ENCODE measurements at places on chromosomes 3 and 15.
A peak's percentile ranks its signal among the peaks of the same experiment; 100 is the strongest.

- no peak for DNase-seq
- H3K36me3 ChIP-seq: peaks cover 9% of the 10 kb centered on the region
- no peaks in the 10 kb centered on the region for H3K4me1 ChIP-seq
- no peak overlapping the region for H3K4me3 ChIP-seq
Measured at GRCh38 chr3:171160325-171160724, 133.8 kb upstream of the SLC2A2 start.

DNA sequence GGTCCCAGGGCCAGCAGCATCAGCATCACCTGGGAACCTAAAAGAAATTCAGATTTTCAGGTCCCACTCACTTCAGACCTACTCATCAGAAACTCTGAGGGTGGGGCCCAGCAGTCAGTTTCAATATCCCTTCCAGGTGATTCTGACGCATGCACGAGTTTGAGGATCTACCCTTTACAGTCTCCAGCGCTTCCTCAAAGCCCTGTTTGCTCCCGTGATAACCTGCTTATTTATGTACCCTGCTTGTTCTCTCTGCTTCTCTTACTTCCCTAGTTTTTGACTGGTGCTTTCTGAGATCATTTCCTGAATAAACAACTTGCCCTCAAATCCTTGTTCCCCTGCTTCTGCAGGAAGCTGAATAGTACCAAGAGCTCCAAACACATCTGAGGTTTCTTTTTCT, 245.3 kb downstream of the ZNF621 start:
- no peaks in the 10 kb centered on the region for H3K27me3 ChIP-seq
- H3K27ac ChIP-seq: no peak overlapping the region
- no peak for DNase-seq
- H3K4me3 ChIP-seq: no peak overlapping the region

DNA sequence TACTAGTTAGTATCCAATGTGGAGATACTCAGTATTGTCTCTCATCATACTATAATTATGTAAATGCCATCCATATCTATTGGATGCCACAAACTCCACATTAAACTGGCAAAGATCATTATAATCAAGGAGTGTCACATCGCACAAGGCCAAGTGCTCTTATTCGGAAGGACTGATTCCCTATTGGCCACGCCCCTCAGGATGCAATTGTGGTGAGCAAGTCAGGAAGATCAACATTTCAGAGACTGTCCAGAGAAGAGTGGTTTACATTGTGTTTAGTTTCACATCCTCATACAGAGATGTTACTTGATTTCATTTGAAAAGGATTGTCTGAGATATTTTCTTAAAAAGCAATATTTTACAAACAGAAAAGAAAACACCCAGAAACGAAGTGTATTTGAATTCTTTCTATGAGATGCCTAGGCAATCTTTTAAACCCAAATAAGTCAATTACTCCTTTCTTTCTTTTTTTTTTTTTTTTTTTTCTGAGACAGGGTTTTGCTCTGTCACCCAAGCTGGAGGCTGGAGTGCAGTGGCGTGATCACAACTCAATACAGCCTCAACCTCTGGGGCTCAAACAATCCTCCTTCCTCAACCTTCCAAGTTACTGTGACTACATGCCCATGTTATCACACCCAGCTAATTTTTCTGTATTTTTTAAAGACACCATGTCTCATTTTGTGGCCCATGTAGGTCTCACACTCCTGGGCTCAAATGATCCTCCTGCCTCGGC, 369.1 kb downstream of the RBMS3 start:
- H3K36me3 ChIP-seq: no peaks in the 10 kb centered on the region
- no peak for DNase-seq

- DNase-seq: no peak
- H3K36me3 ChIP-seq: peaks cover 52% of the 10 kb centered on the region
- no peaks in the 10 kb centered on the region for H3K27me3 ChIP-seq
- H3K4me1 ChIP-seq: peaks cover 2% of the 10 kb centered on the region
- peak overlapping the region; percentile 31 for H3K27ac ChIP-seq
Measured at GRCh38 chr15:92949604-92950249, 49.6 kb downstream of the CHD2 start.

DNA sequence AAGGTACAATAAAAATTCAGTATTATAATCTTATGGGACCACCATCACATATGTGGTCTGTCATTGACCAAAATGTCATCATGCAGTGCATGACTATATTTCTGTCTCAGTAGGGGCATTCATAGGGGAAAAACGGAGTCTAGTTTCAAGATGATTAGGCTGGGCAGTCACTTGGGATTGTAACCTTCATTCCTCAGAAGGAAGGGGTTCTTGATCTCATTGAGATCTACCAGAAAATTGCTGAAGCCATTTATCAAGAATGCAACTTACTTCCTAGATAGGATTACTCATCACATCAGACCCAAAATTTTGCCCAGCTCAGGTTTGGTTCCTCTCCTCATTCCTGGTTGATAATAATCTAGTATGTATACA, 37.3 kb downstream of the BTD start:
- H3K4me1 ChIP-seq: peaks cover 14% of the 10 kb centered on the region
- H3K27ac ChIP-seq: no peak overlapping the region
- peaks cover 17% of the 10 kb centered on the region for H3K36me3 ChIP-seq
- H3K27me3 ChIP-seq: no peaks in the 10 kb centered on the region
- DNase-seq: no peak

GRCh38 chr3:188529228-188529627, 375.3 kb downstream of the LPP start:
- H3K4me3 ChIP-seq: no peak overlapping the region
- H3K4me1 ChIP-seq: peaks cover 13% of the 10 kb centered on the region
- no peak overlapping the region for H3K27ac ChIP-seq

DNA sequence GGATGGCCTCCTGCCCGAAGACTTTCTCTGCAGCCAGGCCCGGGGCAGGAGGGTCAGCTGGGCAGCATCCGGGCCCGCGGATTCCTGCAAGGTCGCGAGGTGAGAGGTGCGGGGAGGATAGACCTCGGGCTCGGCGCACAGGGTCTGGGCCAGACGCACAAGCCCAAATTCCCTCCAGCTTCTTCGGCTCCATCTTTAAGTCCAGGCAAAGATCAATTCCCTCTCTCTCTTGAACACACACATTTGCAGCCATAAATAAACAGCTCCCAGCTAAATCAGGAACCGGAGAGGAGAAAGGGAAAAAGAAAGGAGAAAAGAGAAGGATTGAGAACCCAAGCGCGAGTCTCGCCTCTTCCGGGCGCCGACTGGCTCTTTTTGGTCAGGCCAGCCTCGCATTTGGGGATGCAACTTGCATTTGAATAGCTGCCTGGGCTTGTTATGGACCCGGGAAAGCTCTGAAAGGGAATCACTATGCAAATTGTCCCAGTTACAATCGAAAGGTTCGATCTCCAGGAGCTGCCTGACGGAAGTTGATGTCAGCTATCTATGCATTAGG, 14.5 kb upstream of the ONECUT1 start:
- no peak for DNase-seq
- H3K36me3 ChIP-seq: no peaks in the 10 kb centered on the region
- H3K27ac ChIP-seq: no peak overlapping the region
- H3K4me3 ChIP-seq: peak overlapping the region; percentile 76

GRCh38 chr3:81789691-81790090, 28.2 kb upstream of the GBE1 start:
- no peak overlapping the region for H3K4me3 ChIP-seq
- H3K4me1 ChIP-seq: no peaks in the 10 kb centered on the region
- no peak overlapping the region for H3K27ac ChIP-seq
- no peak for DNase-seq
- H3K27me3 ChIP-seq: no peaks in the 10 kb centered on the region
- no peaks in the 10 kb centered on the region for H3K36me3 ChIP-seq

DNA sequence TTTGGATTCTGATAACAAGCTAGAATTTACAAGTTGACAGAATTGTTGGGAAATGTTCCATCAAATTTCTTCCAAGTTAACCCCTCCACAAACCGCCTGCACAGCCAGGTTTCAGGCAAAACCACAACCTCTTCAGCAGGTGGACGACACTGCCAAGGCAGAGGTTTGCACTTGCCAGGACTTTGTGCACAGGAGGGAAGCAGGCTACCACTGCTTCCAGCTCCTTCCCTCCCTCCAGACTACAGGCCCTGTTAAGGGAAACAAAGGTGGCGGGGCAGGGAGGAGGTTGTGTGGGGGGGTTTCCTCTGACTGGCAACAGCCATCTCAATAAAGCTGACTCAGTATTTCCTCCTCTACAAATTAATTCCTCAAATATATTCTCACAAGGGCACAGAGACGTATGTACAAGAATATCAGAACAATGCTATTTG, 42.2 kb downstream of the TBC1D2B start:
- no peaks in the 10 kb centered on the region for H3K27me3 ChIP-seq
- no peak for DNase-seq
- no peak overlapping the region for H3K27ac ChIP-seq
- peaks cover 12% of the 10 kb centered on the region for H3K36me3 ChIP-seq
- H3K4me1 ChIP-seq: peaks cover 26% of the 10 kb centered on the region
- no peak overlapping the region for H3K4me3 ChIP-seq

DNA sequence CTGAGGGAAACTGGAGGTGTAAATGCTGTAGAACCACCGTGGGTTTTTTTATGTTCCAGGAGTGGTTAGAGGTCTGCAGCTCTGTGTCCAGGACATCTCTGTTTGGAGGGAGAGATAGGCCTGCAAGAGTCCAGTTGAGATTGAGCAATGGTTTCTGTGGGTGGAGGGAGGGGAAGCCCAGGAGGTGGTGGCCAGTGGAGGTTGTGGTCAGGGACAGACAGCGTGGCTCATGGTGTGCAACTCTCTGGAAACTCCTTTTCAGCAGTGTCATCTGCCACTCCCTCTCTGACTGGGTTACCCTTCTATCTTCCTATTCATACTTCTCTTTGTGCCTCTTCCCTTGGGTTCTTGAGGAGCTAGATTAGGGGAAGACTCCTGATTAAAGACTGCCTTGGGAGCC, 9.6 kb downstream of the XCR1 start:
- no peak overlapping the region for H3K4me3 ChIP-seq
- no peaks in the 10 kb centered on the region for H3K4me1 ChIP-seq
- peaks cover 3% of the 10 kb centered on the region for H3K27me3 ChIP-seq
- no peak overlapping the region for H3K27ac ChIP-seq

- no peak overlapping the region for H3K4me3 ChIP-seq
- H3K27ac ChIP-seq: no peak overlapping the region
- H3K36me3 ChIP-seq: peaks cover 28% of the 10 kb centered on the region
Measured at GRCh38 chr3:129463716-129464115, 23.7 kb downstream of the IFT122 start.

- no peaks in the 10 kb centered on the region for H3K36me3 ChIP-seq
- no peak overlapping the region for H3K4me3 ChIP-seq
- no peaks in the 10 kb centered on the region for H3K4me1 ChIP-seq
- H3K27me3 ChIP-seq: peaks cover 12% of the 10 kb centered on the region
- no peak for DNase-seq
Measured at GRCh38 chr3:151109286-151109800, 23.9 kb downstream of the MED12L start.

- no peaks in the 10 kb centered on the region for H3K36me3 ChIP-seq
- no peak overlapping the region for H3K27ac ChIP-seq
- no peak for DNase-seq
- H3K4me1 ChIP-seq: no peaks in the 10 kb centered on the region
Measured at GRCh38 chr3:54510506-54510905, 388.2 kb downstream of the CACNA2D3 start.

- no peak overlapping the region for H3K27ac ChIP-seq
- no peak for DNase-seq
- H3K4me3 ChIP-seq: peak overlapping the region; percentile 59
- H3K36me3 ChIP-seq: no peaks in the 10 kb centered on the region
Measured at GRCh38 chr15:65982627-65983322, 113.5 kb downstream of the RAB11A start.

DNA sequence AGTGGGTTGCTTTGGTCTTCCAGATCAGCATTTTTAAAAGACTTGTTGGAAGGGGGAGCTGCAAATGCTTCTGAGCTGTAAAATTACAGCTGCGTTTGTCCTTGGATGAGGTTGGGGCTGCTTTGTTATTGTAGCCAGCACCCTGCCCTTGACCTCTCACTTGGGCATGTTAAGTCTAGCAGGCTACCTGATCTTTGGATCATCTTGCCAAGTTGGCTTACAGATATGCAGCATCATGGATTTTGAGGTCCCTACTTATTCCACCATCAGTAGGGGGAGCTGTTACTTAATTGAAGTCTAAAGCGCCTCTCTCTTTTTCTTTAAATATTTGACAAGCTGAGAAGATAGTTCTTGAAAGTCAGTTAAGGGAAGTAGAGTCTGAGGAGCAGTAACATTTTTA, 793.0 kb downstream of the MCTP2 start:
- H3K27me3 ChIP-seq: no peaks in the 10 kb centered on the region
- no peaks in the 10 kb centered on the region for H3K36me3 ChIP-seq

DNA sequence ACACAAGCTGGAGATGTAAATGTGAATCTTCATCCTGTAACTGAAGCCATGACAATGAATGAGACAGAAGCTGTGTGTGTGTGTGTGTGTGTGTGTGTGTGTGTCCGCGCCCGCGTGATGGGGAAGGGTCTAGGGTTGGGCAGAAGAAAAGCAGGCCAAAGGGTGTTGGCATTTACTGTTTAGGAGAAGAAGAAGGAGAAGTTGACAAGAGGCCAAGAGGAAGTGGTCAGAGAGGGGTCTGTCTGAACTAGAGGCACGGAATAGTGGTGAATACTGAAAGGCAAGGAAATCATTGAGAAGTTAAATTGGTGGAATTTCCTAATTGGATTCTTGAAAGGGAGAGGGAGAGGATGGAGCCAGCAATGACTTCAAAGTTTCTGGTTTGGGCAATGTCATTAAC, 5.6 kb upstream of the NCEH1 start:
- peaks cover 6% of the 10 kb centered on the region for H3K27me3 ChIP-seq
- no peak overlapping the region for H3K4me3 ChIP-seq
- no peak for DNase-seq
- H3K27ac ChIP-seq: no peak overlapping the region
- no peaks in the 10 kb centered on the region for H3K4me1 ChIP-seq

GRCh38 chr3:141525814-141526213, 39.0 kb downstream of the RASA2 start:
- no peaks in the 10 kb centered on the region for H3K27me3 ChIP-seq
- peaks cover 48% of the 10 kb centered on the region for H3K4me1 ChIP-seq
- H3K4me3 ChIP-seq: no peak overlapping the region
- H3K27ac ChIP-seq: no peak overlapping the region
- DNase-seq: no peak

GRCh38 chr3:172972067-172972466, 169.0 kb downstream of the SPATA16 start:
- no peak overlapping the region for H3K4me3 ChIP-seq
- no peak overlapping the region for H3K27ac ChIP-seq
- no peaks in the 10 kb centered on the region for H3K36me3 ChIP-seq
- DNase-seq: no peak
- H3K4me1 ChIP-seq: no peaks in the 10 kb centered on the region
- H3K27me3 ChIP-seq: no peaks in the 10 kb centered on the region

DNA sequence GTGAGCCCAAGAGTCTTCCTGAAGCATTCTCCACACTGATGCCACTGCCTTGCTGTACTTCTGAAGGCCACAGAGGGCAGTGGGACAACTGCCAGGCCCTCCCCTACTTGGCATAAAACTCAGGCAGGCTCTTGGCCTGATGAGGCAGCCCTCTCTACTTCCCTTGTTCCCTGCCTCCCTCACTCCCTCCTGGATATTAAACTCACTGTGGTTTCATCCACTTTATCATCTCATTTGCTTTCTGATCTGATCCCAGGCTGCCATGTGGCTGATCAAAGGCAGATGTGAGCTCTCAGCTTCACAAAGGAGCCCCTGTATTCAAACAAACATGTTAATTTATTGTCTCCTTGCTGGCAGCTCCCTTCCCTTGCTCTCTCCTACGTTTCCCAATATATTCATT, 533.5 kb downstream of the IGSF11 start:
- no peaks in the 10 kb centered on the region for H3K27me3 ChIP-seq
- H3K4me3 ChIP-seq: no peak overlapping the region
- no peak overlapping the region for H3K27ac ChIP-seq
- H3K4me1 ChIP-seq: no peaks in the 10 kb centered on the region

- DNase-seq: no peak
- no peak overlapping the region for H3K4me3 ChIP-seq
- peaks cover 9% of the 10 kb centered on the region for H3K36me3 ChIP-seq
- H3K4me1 ChIP-seq: no peaks in the 10 kb centered on the region
Measured at GRCh38 chr3:129506231-129506742, 22.2 kb upstream of the RHO start.

All from memory B cell (primary cell).